ENCODE measurements at places on chromosomes 2 and 18. TPM values are rescaled to one million over a fixed set of nuclear protein-coding genes. Genes with fewer than 3 reads are reported as not detected.

CYP26B1 gene
- 13.4 TPM for total RNA-seq

DNA sequence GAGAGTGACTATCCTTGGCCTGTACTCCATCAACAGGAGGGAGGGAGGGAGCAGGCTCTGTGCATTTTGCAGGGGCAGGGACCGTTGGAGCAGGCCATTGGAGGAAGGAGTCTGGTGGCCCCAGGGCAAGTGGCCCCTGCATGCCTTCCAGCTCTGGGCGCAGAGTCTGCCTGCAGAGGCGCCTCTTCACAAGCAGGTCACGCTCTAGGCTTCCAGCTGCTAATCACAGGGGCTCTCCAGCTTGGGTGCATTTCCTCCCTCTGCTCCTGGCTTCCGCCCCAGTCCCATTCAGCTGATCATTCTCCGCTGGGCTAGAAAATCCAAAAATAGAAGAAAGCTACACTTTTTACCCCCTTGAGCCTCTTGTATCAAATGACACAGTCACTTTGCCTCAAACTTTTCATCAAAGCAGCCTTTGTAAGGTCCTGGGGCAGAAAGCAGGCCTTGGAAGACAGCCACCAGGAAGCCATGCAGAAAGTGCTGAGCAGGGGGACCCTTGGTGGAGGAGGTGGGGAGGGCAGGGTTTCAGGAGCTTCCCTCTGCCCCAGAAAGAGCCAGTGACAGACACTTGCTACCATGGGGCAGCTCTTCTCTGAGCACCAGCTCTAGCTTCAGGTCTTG, 11.3 kb downstream of the TMEM247 start:
- no peaks in the 10 kb centered on the region for H3K27me3 ChIP-seq
- H3K27ac ChIP-seq = peak overlapping the region; percentile 17
- peak; percentile 62 for DNase-seq
- H3K36me3 ChIP-seq = no peaks in the 10 kb centered on the region
- H3K4me1 ChIP-seq = peaks cover 8% of the 10 kb centered on the region
- no peak overlapping the region for H3K4me3 ChIP-seq

POTEJ gene
- total RNA-seq = 0.11 TPM

GRCh38 chr2:22454826-22455485, 930.0 kb upstream of the KLHL29 start:
- no peaks in the 10 kb centered on the region for H3K36me3 ChIP-seq
- H3K4me1 ChIP-seq = no peaks in the 10 kb centered on the region
- H3K4me3 ChIP-seq = no peak overlapping the region
- H3K27me3 ChIP-seq = no peaks in the 10 kb centered on the region
- no peak for DNase-seq

GRCh38 chr18:79847606-79848293, 50.0 kb downstream of the KCNG2 start:
- no peak overlapping the region for H3K27ac ChIP-seq
- H3K36me3 ChIP-seq = no peaks in the 10 kb centered on the region
- no peaks in the 10 kb centered on the region for H3K27me3 ChIP-seq
- no peak overlapping the region for H3K4me3 ChIP-seq
- no peaks in the 10 kb centered on the region for H3K4me1 ChIP-seq

CXCR1 gene
- 0.27 TPM for total RNA-seq

DNA sequence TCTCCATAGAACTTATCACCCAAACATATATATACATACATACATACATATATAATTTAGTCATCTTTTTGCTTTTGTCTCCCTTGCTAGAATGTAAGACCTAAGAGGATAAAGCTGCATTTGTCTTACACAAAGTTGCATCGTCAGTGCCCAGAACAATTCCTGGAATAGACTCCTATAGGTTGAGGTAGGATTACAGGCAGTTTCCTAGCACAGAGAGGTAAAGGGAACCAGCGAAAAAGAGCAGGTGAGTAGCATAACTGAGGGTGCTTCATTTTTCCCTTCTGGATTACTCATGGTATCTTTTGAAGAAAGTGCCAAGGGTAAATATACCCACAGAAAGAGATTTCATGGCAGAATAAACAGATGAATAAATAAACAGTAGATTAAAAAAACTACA, 68.1 kb upstream of the AMMECR1L start:
- H3K36me3 ChIP-seq = no peaks in the 10 kb centered on the region
- H3K27me3 ChIP-seq = no peaks in the 10 kb centered on the region
- no peak overlapping the region for H3K4me3 ChIP-seq
- H3K4me1 ChIP-seq = peaks cover 7% of the 10 kb centered on the region

- H3K4me3 ChIP-seq = no peak overlapping the region
- H3K27me3 ChIP-seq = no peaks in the 10 kb centered on the region
- no peaks in the 10 kb centered on the region for H3K4me1 ChIP-seq
- no peak for DNase-seq
- H3K27ac ChIP-seq = no peak overlapping the region
Measured at GRCh38 chr18:78364388-78364960, 615.1 kb upstream of the SALL3 start.
